ENCODE measurements at places on chromosomes 5 and 9.

DNA sequence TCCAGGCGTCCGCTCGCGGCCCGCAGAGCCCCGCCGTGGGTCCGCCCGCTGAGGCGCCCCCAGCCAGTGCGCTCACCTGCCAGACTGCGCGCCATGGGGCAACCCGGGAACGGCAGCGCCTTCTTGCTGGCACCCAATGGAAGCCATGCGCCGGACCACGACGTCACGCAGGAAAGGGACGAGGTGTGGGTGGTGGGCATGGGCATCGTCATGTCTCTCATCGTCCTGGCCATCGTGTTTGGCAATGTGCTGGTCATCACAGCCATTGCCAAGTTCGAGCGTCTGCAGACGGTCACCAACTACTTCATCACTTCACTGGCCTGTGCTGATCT is 294 bp downstream of the ADRB2 start:
- H3K27ac ChIP-seq = peak overlapping the region; percentile 20
- H3K4me3 ChIP-seq = peak overlapping the region; percentile 83
- peak; percentile 68 for DNase-seq
- no peaks in the 10 kb centered on the region for H3K36me3 ChIP-seq
- no peaks in the 10 kb centered on the region for H3K27me3 ChIP-seq

GRCh38 chr9:115353681-115354080 is 235.7 kb upstream of the TNC start:
- no peak overlapping the region for H3K27ac ChIP-seq
- DNase-seq = no peak
- H3K4me1 ChIP-seq = peaks cover 23% of the 10 kb centered on the region

- peak; percentile 69 for DNase-seq
- no peaks in the 10 kb centered on the region for H3K27me3 ChIP-seq
- H3K36me3 ChIP-seq = peaks cover 94% of the 10 kb centered on the region
- H3K27ac ChIP-seq = peak overlapping the region; percentile 19
Measured at GRCh38 chr9:95082401-95083084, 235.0 kb downstream of the FANCC start.

DNA sequence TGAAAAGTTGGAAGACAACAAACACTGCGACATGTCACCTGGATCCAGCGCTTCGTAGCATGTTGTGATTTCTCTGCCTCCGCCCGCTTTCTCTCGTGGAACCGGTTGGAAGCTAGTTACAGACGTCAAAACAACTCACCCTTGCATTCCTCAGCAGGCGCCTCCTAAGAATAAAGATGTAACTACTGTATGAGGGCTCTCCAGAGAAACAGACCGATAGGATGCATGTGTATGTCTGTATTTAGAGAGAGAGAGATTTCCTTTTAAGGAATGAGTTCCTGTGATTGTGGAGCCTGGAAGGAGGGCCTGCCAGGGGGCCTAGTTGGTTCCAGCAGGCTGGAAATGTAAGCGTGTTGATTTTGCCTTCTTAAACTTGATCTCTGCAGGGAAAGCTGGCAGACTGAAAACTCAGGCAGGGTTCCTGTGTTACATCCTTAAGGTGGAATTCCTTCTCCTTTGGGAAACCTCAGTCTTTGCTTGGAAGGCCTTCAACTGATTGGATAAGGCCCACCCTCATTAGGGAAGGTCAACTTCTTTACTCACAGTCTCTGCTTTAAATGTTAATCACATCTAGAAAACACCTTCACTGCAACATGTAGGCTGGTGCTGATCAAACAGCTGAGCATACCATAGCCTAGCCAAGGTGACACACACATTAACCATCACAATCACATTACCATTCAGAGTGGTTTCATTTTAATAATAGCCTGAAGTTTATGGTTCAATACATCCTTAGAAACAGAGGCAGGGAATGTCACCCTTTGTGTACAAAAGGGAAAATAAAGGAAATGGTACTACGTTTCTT is 163.8 kb downstream of the SYK start:
- no peak for DNase-seq
- H3K4me3 ChIP-seq = no peak overlapping the region
- no peaks in the 10 kb centered on the region for H3K36me3 ChIP-seq
- no peaks in the 10 kb centered on the region for H3K27me3 ChIP-seq

DNA sequence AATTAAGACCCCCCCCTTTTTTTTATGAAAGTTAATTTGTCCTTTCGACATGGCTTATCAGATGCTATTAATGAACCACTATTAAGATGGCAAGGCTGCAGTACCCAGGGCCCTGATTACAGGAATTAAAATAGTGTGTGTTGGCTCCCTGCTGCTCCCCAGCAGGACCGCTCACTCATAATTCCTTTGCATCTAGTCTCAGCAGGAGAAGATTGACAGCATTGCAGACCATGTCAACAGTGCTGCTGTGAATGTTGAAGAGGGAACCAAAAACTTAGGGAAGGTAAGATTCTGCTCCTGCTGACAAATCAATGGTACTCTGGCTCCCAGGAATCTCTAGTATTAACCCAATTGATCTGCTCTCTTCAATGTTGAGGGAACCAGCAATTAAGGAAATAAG is 61.0 kb downstream of the STX17 start:
- H3K36me3 ChIP-seq = no peaks in the 10 kb centered on the region
- H3K4me1 ChIP-seq = no peaks in the 10 kb centered on the region
- no peak overlapping the region for H3K27ac ChIP-seq
- H3K4me3 ChIP-seq = no peak overlapping the region

- H3K4me1 ChIP-seq = peaks cover 52% of the 10 kb centered on the region
- no peak overlapping the region for H3K4me3 ChIP-seq
- H3K36me3 ChIP-seq = no peaks in the 10 kb centered on the region
- DNase-seq = peak; percentile 94
- H3K27ac ChIP-seq = peak overlapping the region; percentile 99
Measured at GRCh38 chr5:151699071-151699901, 12.6 kb upstream of the SPARC start.

DNA sequence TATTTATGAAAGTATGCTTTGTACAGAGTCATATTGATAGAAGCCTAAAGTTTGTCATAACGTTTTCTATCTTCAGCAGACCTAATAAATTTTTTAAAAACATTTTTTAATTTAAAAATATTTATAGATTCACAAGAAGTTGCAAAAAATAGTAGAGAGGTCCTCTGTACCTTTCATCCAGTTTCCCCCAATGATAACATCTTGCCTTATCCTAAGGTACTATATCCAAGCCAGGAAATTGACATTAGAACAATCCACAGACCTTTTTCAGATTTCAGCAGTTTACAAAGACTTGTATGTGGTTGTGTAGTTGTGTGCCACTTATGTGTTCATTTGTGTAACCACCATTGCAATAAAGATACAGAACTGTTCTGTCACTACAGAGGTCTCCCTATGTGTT is 88.5 kb downstream of the SLC12A2 start:
- H3K27me3 ChIP-seq = no peaks in the 10 kb centered on the region
- no peak overlapping the region for H3K4me3 ChIP-seq
- H3K27ac ChIP-seq = no peak overlapping the region
- no peaks in the 10 kb centered on the region for H3K36me3 ChIP-seq
- peaks cover 8% of the 10 kb centered on the region for H3K4me1 ChIP-seq
- DNase-seq = no peak

GRCh38 chr9:90665072-90665471 is 22.4 kb upstream of the DIRAS2 start:
- H3K27me3 ChIP-seq = no peaks in the 10 kb centered on the region
- no peaks in the 10 kb centered on the region for H3K36me3 ChIP-seq
- H3K4me1 ChIP-seq = no peaks in the 10 kb centered on the region
- DNase-seq = no peak
- H3K4me3 ChIP-seq = no peak overlapping the region
- H3K27ac ChIP-seq = no peak overlapping the region

DNA sequence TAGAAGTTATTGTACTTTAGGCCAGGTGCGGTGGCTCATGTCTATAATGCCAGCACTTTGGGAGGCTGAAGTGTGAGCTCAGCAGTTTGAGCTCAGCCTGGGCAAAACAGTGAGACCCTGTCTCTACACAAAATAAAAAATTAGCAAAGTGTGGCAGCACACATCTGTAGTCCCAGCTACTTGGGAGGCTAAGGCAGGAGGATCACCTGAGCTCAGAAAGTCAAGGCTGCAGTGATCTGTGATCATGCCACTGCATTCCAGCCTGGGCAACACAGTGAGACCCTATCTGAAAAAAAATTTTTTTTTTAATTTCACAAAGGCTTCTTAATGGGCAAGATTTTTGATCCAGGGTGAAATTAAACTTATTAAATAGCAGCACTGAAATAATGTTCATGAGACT is 92.8 kb downstream of the CDC42SE2 start:
- H3K4me3 ChIP-seq = no peak overlapping the region
- DNase-seq = no peak
- no peak overlapping the region for H3K27ac ChIP-seq
- H3K27me3 ChIP-seq = no peaks in the 10 kb centered on the region
- no peaks in the 10 kb centered on the region for H3K36me3 ChIP-seq

GRCh38 chr5:16536246-16536645 is 70.6 kb upstream of the ZNF622 start:
- DNase-seq = peak; percentile 79
- H3K27ac ChIP-seq = peak overlapping the region; percentile 15
- H3K36me3 ChIP-seq = no peaks in the 10 kb centered on the region

- no peak overlapping the region for H3K4me3 ChIP-seq
- H3K36me3 ChIP-seq = no peaks in the 10 kb centered on the region
- no peaks in the 10 kb centered on the region for H3K27me3 ChIP-seq
- peak; percentile 58 for DNase-seq
- H3K27ac ChIP-seq = no peak overlapping the region
Measured at GRCh38 chr5:112121258-112121657, 297.8 kb downstream of the EPB41L4A start.

- no peak for DNase-seq
- no peaks in the 10 kb centered on the region for H3K36me3 ChIP-seq
- no peak overlapping the region for H3K4me3 ChIP-seq
- H3K27ac ChIP-seq = no peak overlapping the region
- no peaks in the 10 kb centered on the region for H3K4me1 ChIP-seq
Measured at GRCh38 chr5:2006193-2006970, 123.7 kb upstream of the IRX4 start.

GRCh38 chr9:96169484-96169883 is 132.5 kb downstream of the HSD17B3 start:
- no peak overlapping the region for H3K27ac ChIP-seq
- DNase-seq = peak; percentile 87
- no peak overlapping the region for H3K4me3 ChIP-seq

DNA sequence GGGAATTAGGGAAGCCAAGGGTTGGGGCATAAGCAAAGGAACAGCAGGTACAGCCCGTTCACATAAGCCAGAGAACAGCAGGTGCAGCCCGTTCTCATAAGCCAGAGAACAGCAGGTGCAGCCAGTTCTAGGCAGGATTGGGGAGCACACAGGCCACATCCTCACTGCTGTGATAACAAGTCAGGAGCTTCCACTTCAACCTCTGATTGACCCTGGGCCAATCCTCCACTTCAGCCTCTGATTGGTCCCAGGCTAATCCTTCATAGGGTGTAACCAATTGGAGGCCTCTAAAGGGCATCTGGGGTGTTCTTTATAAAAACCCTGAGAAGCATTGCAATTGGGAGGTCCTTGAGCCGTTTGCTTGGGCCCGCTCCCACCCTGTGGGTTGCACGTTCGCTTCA is 27.5 kb downstream of the CEL start:
- no peak overlapping the region for H3K4me3 ChIP-seq
- DNase-seq = peak; percentile 30
- H3K4me1 ChIP-seq = no peaks in the 10 kb centered on the region
- no peaks in the 10 kb centered on the region for H3K36me3 ChIP-seq

GRCh38 chr9:92010705-92011536 is 60.9 kb upstream of the ROR2 start:
- H3K36me3 ChIP-seq = no peaks in the 10 kb centered on the region
- peaks cover 8% of the 10 kb centered on the region for H3K27me3 ChIP-seq

GRCh38 chr9:112601636-112602035 is 115.0 kb downstream of the KIAA1958 start:
- peaks cover 12% of the 10 kb centered on the region for H3K4me1 ChIP-seq
- no peak overlapping the region for H3K4me3 ChIP-seq
- H3K36me3 ChIP-seq = no peaks in the 10 kb centered on the region
- no peak overlapping the region for H3K27ac ChIP-seq
- H3K27me3 ChIP-seq = no peaks in the 10 kb centered on the region

GRCh38 chr5:142330026-142330425 is 5.2 kb upstream of the SPRY4 start:
- no peak overlapping the region for H3K4me3 ChIP-seq
- no peaks in the 10 kb centered on the region for H3K27me3 ChIP-seq
- H3K27ac ChIP-seq = no peak overlapping the region
- H3K4me1 ChIP-seq = peaks cover 29% of the 10 kb centered on the region
- DNase-seq = no peak
- no peaks in the 10 kb centered on the region for H3K36me3 ChIP-seq

DNA sequence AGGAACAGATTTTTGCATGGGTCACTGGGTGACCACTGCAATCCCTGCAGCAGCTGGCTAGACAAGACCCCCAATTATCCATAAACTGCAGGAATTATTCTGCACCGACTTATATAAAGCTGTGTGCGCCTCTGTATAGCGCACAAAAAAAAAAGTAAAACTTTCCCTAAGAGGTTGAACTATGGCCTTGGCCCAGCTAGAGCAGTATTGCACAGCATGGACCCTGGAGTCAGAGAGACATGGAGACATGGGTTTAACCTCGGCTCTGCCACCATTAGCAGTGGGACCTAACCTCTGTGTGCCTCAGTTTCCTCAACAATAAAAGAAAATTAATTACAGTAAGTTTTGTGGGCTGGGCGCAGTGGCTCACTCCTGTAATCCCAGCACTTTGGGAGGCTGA is 17.1 kb upstream of the GRPEL2 start:
- H3K4me3 ChIP-seq = no peak overlapping the region
- DNase-seq = no peak
- H3K27ac ChIP-seq = no peak overlapping the region
- peaks cover 7% of the 10 kb centered on the region for H3K4me1 ChIP-seq
- H3K36me3 ChIP-seq = no peaks in the 10 kb centered on the region

GRCh38 chr9:99867968-99868367 is 38.5 kb upstream of the STX17 start:
- no peaks in the 10 kb centered on the region for H3K27me3 ChIP-seq
- H3K36me3 ChIP-seq = no peaks in the 10 kb centered on the region
- no peak overlapping the region for H3K4me3 ChIP-seq
- H3K27ac ChIP-seq = no peak overlapping the region
- no peak for DNase-seq
- H3K4me1 ChIP-seq = no peaks in the 10 kb centered on the region

GRCh38 chr5:135944564-135944963 is 10.2 kb downstream of the LECT2 start:
- no peak overlapping the region for H3K4me3 ChIP-seq
- H3K4me1 ChIP-seq = no peaks in the 10 kb centered on the region
- no peak for DNase-seq
- no peak overlapping the region for H3K27ac ChIP-seq

DNA sequence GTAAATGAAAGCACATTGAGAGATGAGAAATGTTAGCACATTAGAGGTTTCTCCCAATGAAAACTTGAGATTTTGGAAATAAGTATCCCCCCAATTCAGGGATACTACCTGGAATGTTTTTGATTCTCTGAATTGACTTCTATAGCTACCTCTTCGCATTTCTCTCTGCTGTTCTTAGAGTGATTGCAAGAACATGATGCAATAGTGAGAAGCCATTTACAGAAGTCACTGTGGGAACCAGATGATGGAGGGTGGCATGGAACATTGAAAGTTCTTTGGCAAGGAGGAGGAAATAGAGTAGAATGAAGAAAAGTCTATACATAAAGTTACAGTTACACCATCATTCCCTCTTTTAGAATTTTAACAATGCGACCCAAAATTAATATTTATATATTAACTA is 9.2 kb downstream of the NPR3 start:
- H3K36me3 ChIP-seq = peaks cover 34% of the 10 kb centered on the region
- no peak overlapping the region for H3K4me3 ChIP-seq
- H3K27me3 ChIP-seq = no peaks in the 10 kb centered on the region
- DNase-seq = no peak
- no peak overlapping the region for H3K27ac ChIP-seq
